ENCODE measurements at places on chromosomes 13 and 19. TPM values are rescaled to one million over a fixed set of nuclear protein-coding genes. Genes with fewer than 3 reads are reported as not detected.

OR4F17 gene
- not detected for total RNA-seq

- DNase-seq = no peak
Measured at GRCh38 chr13:22198001-22198400, 527.1 kb downstream of the FGF9 start.

GRCh38 chr13:38283346-38283745 is 66.3 kb upstream of the UFM1 start:
- DNase-seq = no peak

DNA sequence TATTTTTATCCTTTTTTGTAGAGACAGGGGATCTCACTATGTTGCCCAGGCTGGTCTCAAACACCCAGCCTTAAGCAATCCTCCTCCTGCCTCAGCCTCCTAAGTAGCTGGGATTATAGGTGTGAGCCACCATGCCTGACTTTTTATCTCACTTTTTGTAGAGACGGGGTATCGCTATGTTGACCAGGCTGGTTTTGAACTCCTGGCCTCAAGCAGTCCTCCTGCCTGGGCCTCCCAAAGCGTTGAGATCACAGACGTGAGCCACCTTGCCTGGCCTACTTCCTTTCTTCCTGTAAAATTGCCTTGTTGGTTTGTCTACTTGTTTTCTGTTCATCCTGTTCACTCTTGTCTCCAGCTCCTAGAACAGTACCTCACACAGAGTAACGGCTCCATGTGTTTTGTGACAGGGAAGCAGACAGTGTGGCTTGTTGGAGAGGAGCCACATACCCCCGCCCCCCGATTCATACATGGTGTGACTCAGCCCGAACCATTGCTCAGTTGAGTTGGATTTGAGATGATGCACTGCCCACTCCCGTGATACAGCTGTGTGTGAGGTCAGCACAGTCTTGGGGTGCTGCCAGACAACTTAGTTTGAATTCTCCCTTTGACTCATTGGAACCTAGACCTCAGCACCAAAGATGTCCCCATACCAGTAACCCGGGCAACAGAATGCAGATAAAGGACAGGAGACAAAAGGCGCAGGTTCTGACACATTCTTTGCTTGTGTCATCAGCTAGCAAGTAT is 34.2 kb downstream of the GPR42 start:
- no peak for DNase-seq

- peak; percentile 89 for DNase-seq
Measured at GRCh38 chr19:12806242-12807081, at the start of gene RNASEH2A. RNASEH2A (plus strand) TSS chr19:12806584; CDS start chr19:12806674, 90 bp downstream.

DNA sequence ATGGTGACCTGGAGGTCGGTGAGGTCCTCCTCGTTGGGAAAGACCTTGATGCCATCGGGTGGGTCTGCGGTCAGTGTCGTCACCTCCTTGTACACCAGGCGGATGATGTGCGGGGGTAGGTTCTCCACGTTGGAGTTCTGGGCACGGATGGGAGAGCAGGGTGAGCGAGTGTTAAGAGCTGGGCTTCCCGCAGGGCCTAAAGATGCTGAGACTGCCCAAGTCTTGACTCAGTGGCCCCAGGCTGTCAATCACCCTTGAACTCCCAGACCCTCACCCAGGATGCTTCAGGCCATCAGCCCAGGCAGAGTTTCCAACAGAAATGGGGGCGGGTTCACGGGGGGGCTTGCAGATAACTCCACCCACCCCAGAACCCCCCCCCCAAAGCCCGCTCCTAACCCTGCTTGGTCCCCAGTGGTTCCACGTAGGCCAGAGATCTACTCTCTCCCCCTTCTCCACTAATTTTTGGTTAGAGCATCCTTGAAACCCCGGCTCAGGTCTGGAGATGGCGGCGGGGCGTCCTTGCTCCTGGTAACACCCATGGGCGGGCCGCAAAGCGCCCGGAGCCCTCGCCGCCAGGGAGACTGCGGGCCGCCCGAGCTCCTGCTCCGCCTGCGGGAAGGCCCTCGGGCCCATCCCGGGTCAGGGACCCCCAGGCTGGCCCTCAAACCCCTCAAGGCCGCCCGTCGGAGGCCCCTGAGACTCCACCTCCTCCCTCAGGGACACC is 600 bp downstream of the UBE2S start:
- peak; percentile 58 for DNase-seq
